ENCODE measurements at places on chromosomes 6 and 20.

DNA sequence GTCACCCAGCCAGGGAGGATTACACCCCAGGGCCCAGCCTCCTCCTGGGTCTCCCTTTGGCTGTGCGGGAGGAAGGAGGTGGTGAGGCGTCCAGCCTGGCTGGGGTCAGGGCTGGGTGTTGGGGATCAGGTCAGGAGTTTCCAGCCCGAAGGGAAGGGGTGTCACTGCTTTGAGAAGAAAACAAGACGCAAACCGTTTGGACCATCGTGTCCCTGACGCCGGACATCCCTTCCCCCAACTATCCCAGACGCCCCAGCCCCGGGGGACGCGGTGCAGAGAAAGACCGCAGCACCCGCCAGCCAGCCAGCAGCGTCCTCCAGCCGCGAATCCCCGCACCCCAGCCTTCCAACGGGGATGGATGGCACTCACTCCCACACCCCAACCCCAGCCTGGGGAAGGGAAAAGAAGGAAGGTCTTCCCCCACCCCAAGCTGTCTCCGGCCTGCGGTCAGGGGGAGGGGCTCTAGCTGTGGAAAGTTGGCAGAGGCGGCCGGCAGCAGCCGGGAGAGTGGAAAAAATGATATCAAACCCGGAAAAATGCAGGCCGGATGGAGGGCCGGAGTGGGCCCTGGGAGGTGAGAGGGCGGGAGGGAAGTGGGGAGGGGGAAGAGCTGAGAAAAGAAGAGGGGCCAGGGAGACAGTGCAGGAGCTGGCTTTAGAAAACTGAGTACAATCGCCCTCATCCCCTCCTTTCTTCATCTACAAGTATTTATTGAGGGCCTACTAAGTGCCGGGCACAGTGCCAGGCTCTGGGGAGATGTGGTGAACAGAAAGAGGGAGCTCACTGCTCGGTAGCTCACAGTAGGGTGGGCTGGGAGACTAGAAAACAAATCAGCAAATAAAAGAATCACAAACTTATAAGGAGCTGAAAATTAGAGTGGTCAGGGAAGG is 10.6 kb downstream of the REM1 start:
- DNase-seq: no peak

- DNase-seq: no peak
Observed at GRCh38 chr6:118334634-118335033, 213.5 kb upstream of the PLN start.

DNA sequence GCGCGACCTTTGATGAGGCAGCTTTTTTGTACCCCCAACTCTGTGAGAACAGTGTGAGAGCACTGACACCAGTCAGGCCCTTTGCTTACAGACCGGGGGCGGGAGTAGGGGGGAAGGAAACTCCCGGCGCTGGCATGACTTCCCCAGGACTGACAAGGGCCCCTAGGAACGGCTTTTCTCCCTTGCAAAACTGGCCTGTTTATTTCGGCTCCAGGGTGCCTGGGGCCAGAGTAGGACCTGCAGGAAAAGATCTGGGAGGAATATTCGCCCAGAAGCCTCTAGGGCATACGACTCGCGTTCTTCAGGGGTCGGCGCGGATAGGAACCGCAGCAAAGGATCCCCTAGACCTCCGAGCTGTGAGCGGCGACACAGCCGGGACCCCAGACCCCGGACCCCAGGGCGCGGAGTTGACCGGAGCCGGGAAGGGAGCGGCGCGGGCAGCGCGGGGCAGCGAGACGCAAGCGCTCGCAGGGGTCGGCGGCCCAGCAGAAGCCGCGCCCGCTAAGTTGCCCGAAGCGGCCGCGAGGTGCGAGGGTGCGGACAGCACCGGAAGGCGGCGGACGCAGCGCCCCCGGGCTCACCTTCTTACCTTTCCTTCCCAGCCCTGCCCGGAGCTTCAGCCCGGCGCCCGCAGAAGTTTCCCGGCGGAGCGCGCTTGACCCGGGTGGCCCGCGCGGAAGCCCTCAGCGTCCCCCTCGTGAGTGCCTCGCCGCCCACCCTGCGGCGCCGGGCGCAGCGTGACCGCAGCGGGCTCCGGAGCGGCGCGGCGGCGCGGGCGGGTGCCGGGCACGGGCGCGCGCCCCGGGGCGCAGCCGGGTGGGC is at the start of gene POPDC3:
TSS of gene POPDC3 (minus strand) at position 771 of the 822 bp plus-strand sequence. CDS start 18,105 bp downstream, outside the sequence.
- DNase-seq: no peak

GRCh38 chr6:155422635-155423034 is 33.0 kb downstream of the NOX3 start:
- no peak for DNase-seq

DNA sequence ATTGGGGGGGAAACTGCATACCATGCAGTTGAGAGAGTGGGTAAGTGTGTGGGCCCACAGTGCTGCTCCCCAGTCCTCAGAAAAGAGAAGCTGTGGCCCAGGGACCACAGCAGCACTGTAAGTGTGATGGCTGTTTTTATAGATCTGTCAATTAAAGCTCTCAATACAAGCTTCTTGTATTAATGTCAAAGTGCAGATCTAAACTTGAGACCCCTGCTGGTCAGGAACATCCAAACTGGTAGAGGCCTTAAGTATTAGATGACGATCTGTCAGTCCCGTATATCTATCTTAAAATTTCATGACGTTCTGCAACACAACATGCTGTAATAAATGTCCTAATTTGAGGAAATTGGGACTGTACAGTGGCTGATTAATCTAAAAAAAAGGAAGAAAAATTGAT is 74.8 kb downstream of the TULP4 start:
- DNase-seq: no peak

DNA sequence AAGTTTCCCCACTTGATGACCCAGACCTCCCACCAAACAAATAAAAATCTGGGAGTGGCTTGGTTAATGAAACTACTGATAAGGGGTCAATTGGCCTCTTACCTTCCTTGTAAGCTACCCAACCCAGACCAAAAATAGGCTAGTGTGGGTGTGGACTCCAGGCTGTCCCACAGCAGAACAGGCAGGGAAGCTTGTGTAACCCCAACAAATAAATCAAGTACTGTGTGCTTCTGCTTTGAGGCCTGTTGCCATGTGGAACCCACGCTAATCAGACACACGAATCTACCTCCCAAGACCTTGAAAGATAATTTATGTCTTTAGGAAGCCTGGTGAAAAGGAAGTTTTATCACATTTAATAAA is 33.7 kb upstream of the PAQR8 start:
- DNase-seq: no peak

GRCh38 chr20:41391587-41392001 is 25.0 kb upstream of the EMILIN3 start:
- DNase-seq: no peak

DNA sequence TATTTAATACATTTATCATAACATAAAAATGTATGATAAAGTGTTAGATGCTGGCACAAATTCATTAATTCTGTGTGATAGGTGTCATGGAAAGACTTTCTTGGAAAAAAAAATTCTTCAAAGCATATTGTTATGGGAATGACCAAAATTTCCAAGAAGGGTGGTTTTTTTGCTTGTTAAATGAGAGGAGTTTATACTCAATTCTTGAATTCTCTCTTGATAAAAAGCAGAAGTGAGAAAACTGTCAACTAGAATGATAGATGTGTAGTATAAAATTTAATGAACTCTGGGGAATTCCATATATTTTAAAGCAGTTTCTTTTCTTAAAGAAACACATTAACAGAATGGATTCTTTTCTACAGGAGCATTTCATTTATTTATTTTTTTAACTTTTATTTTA is 62.0 kb upstream of the SNAP91 start:
- no peak for DNase-seq

- no peak for DNase-seq
Observed at GRCh38 chr6:121856296-121856695, 420.9 kb downstream of the GJA1 start.

DNA sequence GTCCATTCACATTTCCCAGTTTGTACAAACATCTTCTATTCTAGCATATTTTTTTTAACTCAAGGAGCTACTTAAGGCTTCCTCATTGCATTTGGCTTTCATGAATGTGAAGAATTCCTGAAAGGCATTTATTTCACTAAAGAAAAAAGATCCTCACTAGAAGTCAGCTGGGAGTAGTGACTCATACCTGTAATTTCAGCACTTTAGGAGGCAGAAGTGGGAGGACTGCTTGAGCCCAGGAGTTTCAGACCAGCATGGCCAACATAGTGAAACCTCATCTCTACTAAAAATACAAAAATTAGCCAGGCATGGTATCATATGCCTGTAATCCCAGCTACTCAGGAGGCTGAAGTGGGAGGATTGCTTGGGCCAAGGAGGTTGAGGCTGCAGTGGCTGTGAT is 30.9 kb upstream of the XRN2 start:
- DNase-seq: no peak

GRCh38 chr6:167811442-167812087 is 15.1 kb upstream of the AFDN start:
- DNase-seq: no peak

- DNase-seq: no peak
Observed at GRCh38 chr6:40999569-40999968, 39.5 kb downstream of the UNC5CL start.

GRCh38 chr6:43748765-43749164 is 21.2 kb upstream of the VEGFA start:
- no peak for DNase-seq

GRCh38 chr6:49550492-49551077 is at the start of gene C6orf141:
C6orf141 (plus strand) TSS chr6:49550668; CDS start chr6:49550793, 125 bp downstream.
- no peak for DNase-seq

GRCh38 chr6:24402697-24403500 is at the start of gene MRS2:
MRS2 (plus strand) TSS chr6:24402936; CDS start chr6:24403047, 111 bp downstream.
- peak; percentile 46 for DNase-seq

- DNase-seq: no peak
Observed at GRCh38 chr20:45105317-45105716, 4.4 kb upstream of the KCNS1 start.

DNA sequence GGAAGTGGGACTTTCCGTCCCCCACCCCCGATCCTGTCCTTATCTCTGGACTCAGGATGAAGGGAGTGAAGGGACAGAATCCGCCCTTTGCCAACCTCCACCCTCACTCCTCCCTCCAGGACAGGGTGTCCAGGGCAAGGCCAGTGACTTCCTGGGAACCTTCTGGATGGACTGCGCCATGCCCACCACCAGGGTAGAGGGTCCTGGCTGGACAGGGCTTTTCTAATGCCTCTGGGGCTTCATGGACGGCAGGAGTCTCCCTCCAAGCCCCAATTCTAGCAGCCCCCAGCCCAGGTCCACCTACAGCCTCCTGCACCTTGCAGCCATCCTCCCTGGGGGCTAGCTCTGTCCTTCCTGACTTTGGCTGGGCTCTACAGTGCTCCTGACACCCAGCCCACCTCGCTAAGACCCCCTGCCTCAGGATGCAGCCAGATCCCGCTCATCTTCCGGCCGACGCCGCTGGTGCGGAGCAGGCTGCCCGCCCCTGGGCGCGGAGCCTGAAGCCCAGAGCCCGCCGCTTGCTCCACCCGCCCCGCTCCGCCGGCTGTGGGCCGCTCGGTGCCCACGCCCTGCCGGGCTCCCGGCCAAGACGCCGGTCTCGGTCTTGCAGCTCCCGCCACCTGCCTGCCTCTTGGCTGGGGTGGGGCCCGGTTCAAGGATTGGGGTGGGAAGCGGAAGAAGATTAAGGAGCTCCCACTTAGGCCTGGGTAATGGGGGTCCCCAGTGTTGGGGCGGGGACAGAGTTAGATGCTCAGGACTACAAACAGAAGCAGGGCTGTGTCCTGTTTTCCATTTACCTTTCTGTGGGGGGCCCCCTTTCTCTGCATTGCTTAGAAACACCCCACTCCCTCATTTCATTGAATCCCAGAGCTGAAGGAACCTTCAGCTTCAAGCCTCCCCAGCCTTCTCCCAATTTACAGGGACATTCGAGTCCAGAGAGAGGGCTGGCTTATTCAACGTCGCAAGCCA is 72.8 kb downstream of the MDGA1 start:
- DNase-seq: no peak

DNA sequence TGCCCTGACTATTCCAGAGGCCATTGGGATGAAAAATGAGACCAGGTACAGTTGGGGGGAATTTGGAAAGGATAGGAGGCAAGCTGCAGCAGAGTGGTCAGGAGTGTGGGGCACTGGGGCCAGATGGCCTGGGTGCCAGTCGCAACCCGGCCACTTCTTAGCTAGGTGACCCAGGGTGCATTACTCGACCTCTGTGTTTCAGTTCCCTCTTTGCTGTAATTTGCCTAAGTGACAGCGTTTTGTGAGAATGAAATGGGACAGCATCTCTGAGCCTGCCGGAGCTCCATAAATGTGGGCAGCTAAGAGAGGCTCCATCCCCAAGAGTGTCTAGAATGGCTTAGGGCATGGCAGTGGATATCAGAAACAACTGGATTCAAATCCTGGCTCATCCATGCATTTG is 13.9 kb downstream of the LRFN2 start:
- no peak for DNase-seq

DNA sequence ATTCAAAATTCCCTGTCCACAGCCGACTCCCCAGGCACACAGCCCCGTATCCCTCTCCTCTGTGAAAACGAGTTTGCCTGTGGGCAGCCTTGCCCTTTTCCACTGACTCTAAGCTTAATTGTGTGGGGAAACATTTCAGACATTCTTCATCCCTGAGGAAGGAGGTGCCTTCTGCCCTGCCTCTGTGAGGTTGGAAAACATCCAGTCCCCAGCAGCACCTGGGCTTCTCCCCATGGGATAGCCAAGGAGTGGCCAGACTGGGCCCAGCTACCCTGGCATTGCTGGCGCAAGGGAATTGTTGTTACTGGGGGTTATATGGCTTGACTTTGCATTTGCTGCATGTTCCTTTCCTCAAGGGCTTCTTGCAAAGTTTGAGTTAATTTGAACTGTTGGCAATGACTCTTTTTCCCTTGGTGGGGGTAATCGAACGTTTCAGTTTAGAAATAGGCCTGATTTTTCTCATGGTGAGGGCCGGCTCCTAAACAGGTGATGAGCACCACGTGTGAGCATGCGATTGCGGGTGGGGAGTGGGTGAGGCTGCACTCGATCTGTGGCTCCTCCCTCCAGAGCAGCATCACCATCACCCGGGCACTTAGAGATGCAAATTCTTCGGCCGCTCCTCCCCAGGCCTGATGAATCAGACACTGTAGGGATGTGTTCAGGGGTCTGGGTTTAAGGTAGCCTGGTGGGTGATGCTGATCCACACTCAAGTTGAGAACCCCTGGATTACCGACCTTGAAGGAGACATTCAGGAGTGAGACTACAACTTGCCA is 29.9 kb downstream of the GABRR2 start:
- DNase-seq: no peak

DNA sequence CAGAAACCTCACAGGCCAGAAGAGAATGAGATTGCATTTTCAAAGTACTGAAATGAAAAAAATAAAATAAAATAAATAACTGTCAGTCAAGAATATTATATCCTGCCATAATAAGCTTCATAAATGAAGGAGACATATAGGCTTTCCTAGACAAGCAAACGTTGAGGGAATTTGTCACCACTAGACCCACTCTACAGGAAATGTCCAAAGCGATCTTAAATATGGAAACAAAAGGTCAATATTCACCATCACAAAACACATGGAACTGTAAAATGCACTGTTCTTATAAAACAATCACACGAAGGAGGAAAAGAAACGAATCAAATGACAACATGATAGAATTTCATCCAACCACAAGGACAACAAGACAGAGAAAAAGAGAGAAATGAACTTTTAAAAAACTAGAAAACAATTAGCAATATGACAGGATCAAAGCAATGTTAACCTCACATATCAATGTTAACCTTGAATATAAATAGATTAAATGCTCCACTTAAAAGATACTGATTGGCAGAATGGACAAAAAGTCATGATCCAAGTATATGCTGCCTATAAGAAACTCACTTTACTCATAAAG is 218.7 kb upstream of the TAB2 start:
- DNase-seq: no peak

- no peak for DNase-seq
Observed at GRCh38 chr20:56752274-56752673, 123.2 kb downstream of the TFAP2C start.

GRCh38 chr6:136077834-136078576 is 172.1 kb downstream of the MTFR2 start:
- DNase-seq: no peak

All from stimulated activated CD4-positive, alpha-beta T cell treated with anti-CD3 and anti-CD28 coated beads, Interleukin-1b, Interleukin-23, amount 100 ng/mL, for 1 hour (primary cell).